ENCODE measurements at places on chromosomes 1 and 21.

- DNase-seq, result no peak
Observed at GRCh38 chr1:24443241-24443656, 27.6 kb downstream of the NIPAL3 start.

DNA sequence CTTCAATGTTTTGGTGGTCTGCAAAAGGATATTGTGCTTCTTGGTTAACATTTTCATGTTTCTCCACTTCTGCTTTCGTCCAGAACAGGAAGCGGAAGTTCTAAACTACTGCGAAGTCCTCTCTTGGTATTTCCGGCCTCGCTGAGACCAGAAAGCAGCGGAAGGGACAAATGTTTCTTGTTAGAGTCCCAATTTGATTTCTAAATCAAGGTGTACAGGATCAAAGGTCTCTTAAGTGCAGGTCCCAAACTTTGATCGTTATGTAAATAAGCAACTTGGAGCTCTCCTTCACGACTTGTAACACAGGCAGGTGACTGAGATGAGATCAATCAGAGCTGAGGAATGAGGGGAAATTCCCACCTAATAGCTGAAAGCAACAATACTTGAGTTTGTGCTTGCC is 40.1 kb upstream of the HMCN1 start:
- DNase-seq, result no peak

DNA sequence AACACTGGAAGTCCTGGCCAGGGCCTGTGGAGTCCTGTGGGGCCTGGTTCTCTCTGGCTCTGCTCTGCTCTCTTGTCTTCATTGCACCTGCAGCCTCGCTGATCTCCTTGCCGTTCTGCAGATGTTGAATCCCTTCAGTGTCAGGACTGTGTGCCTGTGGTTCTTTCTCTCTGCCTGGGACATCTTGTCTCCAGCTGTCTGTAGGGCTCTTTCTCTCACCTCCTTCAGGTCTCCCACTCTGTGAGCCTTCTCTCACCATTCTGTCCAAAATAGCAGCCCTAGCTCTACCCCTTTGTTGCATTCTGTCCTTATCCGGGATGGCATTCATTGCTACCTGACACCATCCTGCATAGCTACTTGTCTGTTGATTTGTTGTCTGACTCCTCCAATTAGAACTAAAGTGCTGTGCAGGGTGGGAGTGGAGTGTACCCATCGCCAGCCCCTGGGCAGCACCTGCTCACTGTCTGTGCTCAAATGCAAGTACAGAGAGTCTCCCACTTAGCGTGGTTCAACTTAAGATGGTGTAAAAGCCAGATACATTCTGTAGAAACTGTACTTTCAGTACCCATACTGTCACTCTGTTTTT is 8.9 kb downstream of the PGBD2 start:
- DNase-seq, result no peak

- no peak for DNase-seq
Observed at GRCh38 chr1:45304311-45305081, 22.2 kb upstream of the HPDL start.

DNA sequence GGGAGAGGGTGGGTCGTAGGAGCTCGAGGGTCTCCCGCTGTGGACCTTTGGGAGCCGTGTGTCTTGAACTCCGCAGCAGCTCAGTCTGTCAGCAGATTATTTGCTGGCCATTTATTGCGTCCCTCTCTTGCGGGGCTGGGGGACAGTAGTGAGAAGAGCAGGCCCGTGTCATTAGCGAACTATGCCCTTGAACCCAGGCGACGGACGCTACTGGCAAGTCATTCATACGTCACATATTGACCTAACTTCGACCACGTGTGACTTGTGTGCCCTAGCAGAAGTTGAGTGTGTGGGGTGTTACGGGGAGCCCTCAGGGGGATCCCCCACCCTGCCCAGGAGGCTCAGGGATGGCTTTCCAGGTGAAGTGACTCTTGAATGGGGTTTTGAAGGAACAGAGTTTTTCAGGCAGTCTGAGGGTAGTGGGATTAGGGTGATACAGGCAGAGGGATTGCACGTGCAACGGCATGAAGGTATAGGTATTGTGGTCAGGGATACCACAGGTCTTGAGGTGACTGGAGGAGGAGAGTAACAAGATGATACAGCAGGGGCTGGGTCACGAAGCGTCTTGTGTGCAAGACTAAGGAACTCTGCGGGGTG is 13.0 kb downstream of the RCC1 start:
- DNase-seq, result no peak

GRCh38 chr21:45766501-45766900 is 123.0 kb downstream of the PCBP3 start:
- DNase-seq, result no peak

DNA sequence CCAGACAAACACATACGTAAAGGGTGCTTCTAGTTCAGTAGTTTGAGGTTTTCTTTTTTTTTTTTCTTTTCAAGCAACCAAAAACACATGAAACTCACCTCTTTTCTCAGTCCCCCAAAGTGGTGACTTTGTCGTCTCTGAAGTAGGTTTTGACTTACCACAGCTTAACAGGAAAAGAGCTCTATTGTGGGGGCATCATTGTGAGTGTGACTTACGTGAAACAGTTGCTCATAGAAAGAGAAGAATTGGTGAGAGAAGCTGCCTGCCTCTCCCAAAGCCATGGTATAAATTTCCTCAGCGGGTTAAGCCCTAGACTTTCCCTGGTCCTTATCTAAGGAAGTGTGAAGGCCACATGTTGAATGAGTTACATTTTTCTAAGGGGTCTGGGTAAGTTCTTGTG is 11.9 kb downstream of the FASLG start:
- no peak for DNase-seq

DNA sequence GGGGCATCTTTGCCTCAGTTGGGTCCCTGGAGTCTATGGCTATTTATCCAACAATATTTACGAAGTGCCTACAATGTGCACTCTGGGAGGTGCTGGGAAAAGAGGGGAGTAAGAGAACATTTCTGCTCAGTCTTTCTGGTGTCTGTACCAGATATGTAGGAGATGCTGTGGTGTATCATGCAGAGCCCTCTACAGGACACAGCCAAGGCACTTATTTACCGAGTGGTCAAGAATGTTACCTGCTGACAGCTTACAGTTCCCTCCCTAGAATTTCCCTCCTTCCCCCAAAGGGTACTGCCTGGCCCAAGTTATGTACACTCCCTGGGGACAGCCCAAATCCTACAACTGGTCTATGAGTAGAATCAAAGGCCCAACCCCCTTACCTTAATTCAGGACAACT is 177.7 kb downstream of the C1orf94 start:
- no peak for DNase-seq

DNA sequence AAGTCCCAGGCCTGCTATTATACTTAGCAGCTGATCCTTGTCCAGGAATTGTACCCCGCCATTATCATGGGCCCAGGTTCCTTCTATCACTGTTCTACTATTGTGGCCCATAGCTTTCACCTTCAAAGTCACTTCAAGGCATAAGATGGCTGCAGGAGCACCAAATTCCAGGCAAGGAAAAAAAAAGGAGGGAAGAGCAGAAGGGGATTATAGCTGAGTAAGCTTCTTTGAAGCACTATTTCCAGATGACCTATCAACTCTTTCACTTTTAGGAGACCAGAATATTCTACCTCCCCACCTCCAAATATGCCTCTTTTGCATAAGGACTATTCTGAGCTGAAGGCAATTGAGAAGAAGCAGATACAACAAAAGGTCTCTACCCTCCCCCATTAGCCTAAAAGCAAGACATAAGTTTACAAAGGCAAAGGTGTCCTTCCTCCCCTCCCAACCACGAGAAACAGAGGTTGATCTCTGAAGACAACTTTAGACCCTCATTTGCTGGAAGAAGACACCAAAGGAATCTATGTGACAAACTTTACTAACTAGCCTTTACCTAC is 41.8 kb downstream of the PTAFR start:
- no peak for DNase-seq

DNA sequence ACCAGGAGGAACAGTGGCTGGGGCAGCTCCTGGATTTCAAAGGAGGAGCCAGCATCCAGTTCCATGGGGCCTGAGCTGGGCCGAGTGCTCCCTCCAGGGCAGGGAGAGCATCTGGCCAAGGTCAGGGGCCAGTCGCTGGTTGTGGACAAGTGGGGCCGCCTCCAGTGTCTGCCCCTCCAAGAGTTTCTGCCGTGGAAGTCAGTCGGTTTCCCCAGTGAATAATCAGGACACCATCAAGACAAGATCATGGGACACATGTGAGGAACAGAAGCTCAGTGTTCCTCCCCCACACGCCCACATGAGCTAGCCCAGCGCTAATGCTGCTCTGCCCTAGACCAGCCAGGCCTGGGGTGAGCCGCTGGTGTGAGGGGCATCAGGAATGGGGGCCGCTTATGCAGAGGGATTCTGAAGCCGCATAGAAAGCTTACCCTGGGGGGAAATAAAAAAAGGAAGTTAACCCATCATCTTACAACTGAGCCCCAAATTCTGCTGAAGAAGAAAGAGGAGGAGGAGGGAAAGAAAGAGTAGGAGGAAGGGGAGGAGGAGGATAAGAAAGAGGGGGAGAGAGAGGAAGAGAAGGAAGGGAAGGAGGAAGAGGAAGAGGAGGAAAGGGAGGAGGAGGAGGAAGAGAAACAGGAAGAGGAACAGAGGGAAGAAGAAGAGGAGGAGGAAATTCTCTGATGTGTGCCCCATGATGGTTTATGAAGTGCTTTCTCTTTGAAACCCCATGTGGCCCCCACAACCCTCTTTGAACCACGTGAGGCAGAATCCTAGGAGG is 198.4 kb downstream of the MATN1 start:
- DNase-seq, result no peak

DNA sequence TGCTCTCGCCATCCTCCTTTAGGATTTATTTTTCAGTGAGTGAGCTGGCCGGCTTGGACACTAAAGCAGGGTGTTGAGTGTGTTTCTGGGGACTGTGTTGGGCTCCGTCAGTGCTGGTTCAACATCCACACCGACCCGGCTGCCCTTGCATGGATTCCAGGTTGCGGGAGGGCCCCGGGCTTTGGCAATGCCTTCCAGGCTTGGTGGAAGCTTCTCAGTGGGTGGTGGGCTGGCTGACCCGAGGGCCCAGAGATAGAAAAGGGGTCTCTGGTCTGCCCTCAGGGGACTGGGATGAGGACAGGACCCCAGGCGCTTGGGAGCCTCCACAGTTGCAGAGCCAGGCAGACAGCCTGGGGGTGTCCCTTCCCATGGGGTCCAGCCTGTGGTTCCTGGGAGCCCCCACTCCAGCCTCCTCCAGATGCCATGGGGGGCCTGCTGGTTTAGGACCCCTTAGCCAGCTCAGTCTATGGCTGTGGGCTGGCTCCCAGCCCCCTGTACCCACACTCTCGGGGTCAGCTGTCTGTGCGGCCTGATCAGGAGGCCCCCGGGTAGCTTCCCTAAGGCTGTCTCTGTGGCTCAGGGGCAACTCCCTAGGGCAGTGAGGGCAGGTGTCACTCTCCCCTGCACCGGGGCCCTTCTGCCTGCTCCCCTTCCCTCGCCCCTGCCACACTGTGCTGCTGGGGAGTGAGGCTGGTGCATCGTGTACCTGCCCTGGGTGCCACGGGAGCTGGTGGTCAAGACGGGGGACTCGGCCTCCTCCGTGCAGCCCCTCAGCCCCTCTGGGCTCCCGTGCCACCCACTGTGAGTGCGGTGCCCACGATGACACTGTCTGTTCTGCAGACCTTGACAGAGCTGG is 16.5 kb downstream of the PDXK start:
- DNase-seq, result no peak

GRCh38 chr1:216983823-216984222 is 260.6 kb upstream of the ESRRG start:
- DNase-seq, result no peak

GRCh38 chr1:225694151-225694603 is 41.3 kb upstream of the ENAH start:
- no peak for DNase-seq

DNA sequence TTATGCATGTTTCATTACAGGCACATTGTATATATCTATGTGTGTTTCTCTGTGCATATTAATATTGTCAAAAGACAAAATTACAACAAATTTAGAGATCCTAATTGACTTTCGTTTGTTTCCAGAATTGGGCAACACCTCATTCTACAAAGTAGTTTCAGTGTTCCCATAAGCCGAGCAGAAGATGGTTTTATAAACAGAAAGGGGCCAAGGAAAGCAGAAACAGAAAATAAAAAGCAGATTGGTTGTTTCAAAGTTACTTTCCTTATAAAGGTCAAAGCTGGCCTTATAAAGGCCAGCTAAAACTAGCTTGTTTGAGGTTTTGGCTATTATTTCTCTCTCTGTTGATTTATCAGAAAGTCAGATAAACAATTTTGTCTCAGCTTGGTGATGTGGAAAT is 116.2 kb upstream of the FGGY start:
- DNase-seq, result no peak

DNA sequence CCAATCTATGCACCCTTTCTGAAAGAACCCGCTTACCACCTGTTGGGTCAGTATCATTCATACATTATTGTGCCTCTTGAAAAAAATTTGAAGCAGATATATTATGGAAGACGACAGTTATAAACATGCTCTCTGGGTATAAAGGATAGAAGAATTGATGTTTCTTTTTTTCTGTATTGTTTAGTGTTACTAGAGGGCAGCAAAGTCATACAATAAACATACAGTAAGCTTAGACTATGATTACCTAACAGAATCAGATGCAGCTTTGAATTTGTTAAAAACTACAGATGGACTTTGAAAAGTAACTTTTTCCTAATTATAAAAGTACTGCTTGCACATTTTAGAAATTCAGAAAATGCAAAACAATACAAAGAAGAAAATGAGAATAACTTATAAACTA is 11.1 kb upstream of the PAXBP1 start:
- no peak for DNase-seq

DNA sequence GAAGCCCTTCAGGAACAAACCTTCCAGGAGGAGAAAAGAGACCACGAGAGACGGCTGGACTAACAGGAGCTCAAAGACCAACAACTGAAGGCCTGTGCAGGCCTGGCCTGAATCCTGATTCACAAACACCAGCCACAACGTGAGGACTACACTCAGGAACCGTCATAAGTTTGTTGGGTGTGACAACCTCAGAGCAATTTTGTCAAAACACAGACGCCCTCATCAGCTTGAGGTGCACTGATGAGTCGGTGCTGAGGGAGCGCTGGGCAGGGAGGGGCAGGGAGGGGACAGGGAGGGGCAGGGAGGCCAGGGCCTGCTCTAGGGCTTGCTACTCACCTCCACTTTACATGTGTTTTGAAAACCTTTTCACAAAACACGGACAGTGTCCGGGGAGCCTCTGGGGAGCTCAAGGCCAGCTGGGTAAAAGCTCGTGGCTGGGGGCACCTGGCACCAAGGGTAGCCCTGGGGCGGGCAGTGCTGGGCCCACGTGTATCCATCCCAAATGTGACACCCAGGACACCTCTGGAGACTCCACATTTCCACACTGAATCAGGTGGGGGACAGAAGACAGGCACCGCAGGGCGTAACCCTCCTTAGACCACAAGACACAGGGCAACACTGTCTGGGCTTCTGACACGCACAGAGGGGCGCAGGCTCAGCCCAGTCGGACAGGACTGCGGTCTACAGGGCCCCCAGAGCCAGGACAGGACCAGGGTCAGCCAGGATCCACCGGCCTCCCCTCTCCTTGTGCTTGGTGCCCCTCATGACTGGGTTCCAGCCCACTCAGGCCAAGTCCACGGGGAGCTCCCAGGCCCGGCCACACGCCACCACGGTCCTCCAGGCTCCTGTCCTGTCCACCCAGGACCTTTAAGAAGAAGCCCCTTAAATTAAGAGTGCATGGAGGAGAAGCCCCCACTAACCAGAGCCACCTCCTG is 16.5 kb downstream of the LSS start:
- DNase-seq, result no peak
